CD4-positive, alpha-beta T cell treated with Interleukin-2 at 100 ng/mL for 4 hours (primary cell): ENCODE measurements at places on chromosomes 2 and 18.

GRCh38 chr18:8469544-8470130, 139.6 kb upstream of the RAB12 start:
- DNase-seq, result no peak

DNA sequence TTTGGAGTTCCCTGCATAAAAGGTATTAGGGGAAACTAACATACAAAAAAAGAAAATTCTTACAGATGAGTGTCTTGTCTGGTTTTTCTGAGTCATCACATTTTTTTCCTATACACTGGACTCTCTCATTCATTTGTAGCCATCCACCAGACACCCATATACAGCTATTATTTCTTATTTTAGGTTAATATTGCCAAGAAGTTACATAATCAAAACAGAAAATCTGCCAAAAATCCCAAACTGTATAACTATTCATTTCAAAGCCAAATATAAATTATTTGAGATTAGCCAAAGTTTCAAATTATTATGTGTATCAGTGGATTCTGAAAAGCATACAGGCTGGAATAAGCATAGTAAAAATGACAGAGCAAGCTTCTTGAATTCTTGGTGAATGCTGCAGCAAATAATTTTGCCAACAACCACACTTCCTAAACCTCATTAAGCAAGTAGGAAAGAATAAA, 191.2 kb downstream of the NCKAP5 start:
- no peak for DNase-seq

GRCh38 chr2:120526997-120527945, 181.3 kb downstream of the INHBB start:
- no peak for DNase-seq

- DNase-seq, result no peak
These were observed 78.0 kb downstream of the KCNF1 start for GRCh38 chr2:10989782-10990181.

DNA sequence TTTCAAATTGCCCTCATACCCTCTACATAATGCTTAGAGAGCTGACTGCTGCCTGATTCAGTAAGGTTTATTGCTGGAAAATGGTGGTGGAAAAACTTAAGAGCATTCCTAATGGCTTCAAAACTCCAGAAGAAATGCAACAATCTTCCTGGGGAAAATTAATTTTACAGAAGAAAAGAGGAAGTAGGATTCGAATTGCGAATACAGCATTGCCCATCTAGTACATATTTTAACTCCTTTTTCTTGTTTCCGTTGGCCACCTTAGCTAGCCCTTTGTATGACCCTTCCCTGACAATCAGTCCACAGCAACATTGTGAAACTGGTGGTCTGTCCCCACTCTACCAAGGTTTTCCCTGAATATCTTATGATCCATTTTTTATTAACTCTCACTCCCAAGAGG, 224.7 kb downstream of the MTX2 start:
- no peak for DNase-seq

- no peak for DNase-seq
These were observed 45.8 kb downstream of the CYBRD1 start for GRCh38 chr2:171568089-171568488.

GRCh38 chr2:21424375-21424774, 300.6 kb downstream of the TDRD15 start:
- no peak for DNase-seq
